ENCODE measurements at places on chromosomes 2 and 18.

DNA sequence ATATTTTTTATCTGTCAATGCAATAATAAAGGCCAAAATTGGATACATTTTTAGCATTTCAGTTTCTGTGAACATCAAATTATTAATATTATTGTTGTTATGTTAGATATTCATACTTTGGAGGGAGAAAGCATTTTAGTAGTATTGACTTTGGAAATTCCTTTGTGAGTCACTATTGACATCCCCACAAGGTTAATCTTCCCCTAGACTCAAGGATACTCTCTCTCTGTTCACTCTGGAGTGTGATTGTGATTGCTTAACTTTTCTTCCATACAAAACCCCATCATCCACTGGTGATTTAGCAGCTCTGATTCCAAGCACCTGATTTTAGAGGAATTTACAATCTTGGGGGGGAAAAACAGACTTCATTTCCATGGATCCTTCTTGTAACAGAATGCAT lies 352.0 kb downstream of the THSD7B start:
- DNase-seq: no peak

DNA sequence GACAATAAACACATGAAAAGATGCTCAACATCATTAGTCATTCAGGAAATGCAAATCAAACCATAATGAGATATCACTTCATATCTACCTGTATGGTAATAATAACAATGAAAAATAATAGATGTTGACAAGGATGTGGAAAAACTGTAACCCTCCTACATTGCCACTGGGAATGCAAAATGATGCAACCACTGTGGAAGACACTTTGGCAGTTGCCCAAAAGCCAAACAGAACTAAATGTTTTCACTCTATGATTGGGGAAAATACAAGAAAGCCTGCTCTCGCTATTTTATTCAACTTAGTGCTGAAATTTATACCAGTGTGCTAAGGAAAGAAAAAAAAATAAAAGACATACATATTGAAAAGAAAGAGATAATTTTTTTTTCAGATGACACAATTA lies 934.5 kb downstream of the CNTNAP5 start:
- DNase-seq: no peak

- no peak for DNase-seq
These were observed 34.0 kb downstream of the NAPG start for GRCh38 chr18:10559553-10560451.

- no peak for DNase-seq
These were observed 1.9 kb upstream of the SLC1A4 start for GRCh38 chr2:64987001-64987955.

GRCh38 chr2:116692988-116693387 lies 1121.5 kb upstream of the DDX18 start:
- no peak for DNase-seq

- no peak for DNase-seq
These were observed 219.4 kb downstream of the NAPG start for GRCh38 chr18:10745219-10745618.

Data from DMS153 (cell line).